CD4-positive, alpha-beta T cell treated with Interleukin-10 for 1 hour (primary cell): ENCODE measurements at places on chromosomes 7 and 10.

GRCh38 chr7:39433550-39433949 is 132.7 kb upstream of the YAE1 start:
- no peak for DNase-seq

GRCh38 chr7:2864999-2865670 is 21.0 kb upstream of the GNA12 start:
- DNase-seq = peak; percentile 78

- no peak for DNase-seq
These were observed 2.7 kb downstream of the FZD9 start for GRCh38 chr7:73436031-73436929.

GRCh38 chr10:22854935-22855421 is 72.9 kb upstream of the ARMC3 start:
- no peak for DNase-seq

DNA sequence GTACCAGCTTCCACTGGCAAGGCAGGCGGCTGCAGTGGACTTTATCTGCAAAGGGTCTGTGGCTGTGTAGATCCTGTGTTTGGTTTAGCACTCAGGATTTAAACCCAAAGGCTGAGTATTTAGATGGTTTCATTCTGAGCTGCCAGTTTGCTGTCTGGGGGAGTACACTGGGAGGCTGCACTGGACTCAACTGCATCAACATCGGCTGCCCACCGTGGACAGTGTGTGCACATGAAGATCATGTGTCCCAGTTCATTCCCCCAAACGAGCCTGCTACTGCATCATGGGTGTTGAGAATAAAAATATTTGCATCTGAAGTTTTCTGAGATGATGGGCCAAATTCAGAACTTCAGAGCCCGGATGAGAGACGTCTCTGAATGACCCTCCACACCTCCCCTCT is 328.6 kb upstream of the SHH start:
- no peak for DNase-seq

GRCh38 chr10:50540826-50541122 is 83.0 kb downstream of the SGMS1 start:
- DNase-seq = no peak

- no peak for DNase-seq
These were observed 149.3 kb upstream of the FAM3C start for GRCh38 chr7:121545418-121545817.

GRCh38 chr10:72334825-72335393 is 19.8 kb downstream of the DNAJB12 start:
- DNase-seq = peak; percentile 89
